CD4-positive, alpha-beta T cell (primary cell): ENCODE measurements at places on chromosomes 7 and 10.
A peak's percentile ranks its signal among the peaks of the same experiment; 100 is the strongest.

DNA sequence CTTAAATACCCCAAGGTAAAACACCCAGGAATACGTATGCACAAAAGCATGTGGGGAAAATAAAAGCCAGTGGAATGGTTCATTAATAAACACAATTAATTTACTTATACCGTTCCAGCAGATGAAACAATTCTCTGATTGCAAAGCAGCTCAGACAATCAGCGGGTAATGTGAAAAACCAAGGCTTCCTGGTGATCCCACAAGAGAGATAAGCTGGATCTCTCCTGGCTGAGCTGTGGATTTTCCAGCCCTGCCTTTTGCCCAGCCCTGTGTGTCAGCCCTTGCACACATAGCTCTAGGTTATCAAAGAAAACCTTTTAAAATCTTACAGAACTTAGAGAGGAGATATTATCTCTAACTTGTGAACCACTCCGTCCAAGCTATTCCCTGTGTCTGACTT, 1010.7 kb upstream of the AUTS2 start:
- DNase-seq, result no peak

DNA sequence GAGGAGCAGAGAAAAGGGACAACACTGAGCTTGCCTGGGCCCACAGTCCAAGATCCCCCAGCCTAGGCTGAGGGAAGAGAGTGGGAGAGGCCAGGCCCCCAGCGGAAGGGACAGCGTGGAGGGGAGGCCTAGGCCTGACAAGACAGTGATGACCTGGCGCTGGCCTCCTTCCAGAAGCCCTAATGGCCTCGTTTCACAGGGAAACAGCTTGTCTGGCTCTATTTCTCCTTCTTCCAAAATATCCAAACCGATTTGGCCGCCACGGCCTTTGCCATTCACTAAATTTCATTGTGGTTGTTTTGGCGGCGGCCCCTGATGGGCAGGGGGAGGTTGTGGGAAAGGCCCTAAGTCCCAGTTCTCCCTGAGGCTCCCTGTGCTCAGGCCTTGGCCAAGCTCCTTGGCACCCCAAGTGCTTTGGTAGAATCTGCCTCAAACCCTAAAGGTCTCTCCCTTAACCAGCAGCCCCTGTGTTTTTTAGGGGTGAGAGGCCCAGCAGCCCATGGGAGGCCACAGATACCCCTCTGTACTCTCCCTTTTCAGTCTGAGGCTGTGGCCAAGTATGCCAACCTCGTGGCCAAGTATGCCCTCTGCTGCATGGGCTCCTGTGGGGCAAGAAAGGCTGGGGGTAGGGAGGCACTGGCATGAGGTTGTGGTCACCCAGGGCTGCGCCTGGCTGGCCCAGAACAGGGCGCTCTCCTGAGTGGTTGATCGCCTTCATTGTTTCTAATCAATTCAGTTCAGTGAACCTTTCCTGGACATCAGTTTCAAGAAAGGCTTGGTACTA, 37.3 kb downstream of the PAX2 start:
- no peak for DNase-seq

DNA sequence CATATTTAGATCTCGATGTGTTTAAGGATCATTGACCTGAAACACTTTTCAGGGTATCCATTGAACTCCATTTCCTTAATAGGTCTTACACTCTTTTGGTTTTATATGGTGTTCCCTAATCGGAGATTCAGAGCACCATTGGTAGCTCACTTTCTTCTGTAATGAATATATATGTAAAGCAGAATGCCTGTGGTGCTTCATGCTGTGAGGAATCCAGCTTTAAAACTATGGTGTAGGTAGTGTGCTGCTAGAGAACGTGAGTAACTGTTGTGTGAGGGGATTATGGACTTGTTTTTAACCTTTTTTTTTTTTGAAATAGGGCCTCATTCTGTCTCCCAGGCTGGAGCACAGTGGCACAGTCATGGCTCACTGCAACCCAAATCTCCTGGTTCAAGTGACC, 376.9 kb upstream of the LRGUK start:
- DNase-seq, result no peak

DNA sequence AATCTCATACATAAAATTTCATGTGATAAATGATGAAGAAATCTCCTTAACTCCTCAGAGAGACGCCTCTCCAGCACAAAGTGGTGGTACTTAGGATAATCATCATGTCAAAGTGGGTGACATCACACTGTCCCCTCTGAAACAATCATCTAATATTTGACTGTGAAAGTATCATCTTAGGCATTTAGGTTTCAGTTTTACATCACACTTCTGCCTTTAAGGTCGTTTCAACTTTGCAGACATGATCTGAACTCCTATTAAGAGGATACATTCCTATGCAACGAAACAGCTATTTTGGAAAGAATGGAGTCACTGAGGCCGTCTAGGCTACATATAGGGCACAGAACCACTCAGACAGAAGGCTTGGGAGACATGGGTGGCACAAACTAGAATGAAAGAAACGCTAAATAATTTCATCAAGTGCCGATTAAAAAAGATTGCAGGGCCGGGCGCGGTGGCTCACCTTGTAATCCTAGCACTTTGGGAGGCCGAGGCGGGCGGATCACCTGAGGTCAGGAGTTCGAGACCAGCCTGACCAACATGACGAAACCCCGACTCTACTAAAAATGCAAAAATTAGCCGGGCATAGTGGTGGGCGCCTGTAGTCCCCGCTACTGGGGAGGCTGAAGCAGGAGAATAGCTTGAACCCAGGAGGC, 2.0 kb downstream of the VOPP1 start:
- DNase-seq, result no peak

DNA sequence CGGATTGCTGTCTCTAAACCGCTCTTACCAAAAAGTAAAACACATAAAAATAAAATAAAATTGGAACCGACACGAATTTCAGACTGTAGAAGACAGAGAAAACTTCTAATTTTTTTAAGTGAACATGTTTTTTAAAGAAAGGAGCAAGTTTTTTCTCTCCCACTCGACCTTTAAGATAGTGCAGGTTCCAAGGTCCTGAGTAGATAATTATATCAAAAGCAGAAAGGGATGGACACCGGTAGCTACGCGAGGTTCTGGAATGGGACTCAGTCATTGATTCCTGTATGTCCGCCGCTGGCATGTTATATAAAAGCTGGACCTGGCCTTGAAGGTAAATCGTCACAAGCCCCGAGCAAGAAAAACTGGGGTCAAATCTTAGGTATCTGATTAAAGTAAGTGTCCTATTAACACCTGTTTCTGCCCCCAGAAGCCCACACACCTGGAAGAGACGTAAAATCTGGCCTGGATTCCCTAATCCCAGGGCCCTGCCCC, 462 bp upstream of the CISD1 start:
- no peak for DNase-seq

DNA sequence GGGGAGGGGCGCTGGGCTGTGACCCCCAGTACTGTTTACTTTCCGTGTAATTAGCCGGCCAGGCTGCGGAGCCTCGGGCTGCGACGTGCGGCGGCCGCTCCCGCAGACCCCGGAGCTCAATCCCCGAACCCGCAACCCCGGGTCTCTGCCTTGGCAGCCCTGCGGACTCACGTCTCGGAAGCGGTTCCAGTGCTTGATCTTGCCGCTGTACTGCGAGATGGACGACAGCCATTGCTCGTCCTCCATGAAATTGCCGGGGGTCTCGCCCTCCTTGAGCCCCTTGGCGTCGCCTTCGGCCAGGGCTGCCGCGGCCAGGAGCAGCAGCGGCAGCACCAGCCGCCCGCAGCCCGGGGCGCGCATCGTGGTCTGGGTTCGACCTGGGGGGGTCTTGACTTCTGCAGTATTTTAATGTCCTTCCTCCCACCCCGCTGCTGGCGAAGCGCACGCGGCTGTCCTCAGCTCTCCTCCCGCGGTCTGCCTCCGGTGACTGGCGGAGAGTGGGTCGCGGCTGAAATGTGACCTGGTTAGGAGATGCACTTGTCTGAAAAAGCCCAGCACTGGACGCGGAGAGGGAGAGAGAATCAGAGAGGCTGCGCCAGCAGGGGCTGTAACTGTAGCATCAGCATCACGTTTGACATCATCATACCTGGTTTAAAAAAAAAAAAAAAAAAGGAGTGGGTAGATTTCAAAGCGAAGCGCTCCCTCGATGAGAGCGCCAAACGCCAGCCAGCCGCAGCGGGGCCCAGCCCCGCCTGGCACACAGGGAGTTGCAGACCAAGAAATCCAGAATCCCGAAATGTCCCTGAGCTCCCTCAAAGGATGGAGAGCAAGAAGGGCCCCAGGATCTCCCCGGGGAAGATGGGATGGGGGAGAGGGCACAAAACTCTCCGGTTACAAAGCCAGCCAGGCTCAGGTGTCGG, at the start of gene SPOCK2:
Gene SPOCK2 (minus strand): TSS at position 583 of the 920 bp plus-strand sequence. CDS start 223 bp downstream, at position 360.
- DNase-seq, result peak; percentile 70

DNA sequence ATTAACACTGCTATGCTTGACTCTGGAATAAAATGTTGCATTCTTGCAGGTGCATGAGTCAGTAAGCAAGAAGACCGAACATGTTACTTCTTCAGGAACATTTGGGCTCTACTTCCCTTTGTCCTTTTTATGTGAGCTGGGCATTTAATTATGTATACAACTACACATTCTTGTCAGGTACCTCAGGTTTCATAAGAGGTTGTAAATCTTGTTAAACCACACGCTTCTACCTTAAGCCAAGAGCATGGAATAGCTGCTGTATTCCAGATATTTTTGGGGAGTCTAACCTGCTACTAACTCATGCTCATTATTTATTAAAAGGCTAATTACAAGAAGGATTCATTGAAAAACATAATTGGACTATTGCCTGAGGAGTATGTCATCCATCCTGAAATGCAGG, 414.2 kb upstream of the KLF6 start:
- no peak for DNase-seq

DNA sequence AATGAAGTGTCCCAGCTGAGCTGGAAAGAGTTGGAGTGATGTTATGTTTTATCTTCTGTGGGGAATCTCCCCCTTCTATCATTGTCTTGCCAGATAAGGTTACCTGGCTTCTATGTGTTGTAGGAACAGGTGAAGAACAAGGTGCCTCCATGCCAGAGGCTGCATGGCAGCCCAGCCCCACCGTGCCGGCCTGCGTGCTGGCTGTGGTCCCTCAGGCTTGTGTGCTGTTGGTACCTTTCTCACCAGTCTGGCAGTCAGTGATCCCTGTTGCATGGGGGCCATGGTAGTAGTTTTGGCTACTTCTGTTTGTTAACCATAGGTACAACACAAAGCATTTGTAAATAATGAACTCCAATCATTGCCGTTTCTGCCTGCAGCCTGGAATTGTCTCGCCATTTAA, 37.9 kb downstream of the CCM2 start:
- no peak for DNase-seq

GRCh38 chr10:22466763-22467334, 121.6 kb downstream of the SPAG6 start:
- DNase-seq, result no peak

GRCh38 chr7:157397731-157398691, 61.2 kb downstream of the DNAJB6 start:
- no peak for DNase-seq

GRCh38 chr7:1241603-1242255, 9.1 kb downstream of the UNCX start:
- no peak for DNase-seq

GRCh38 chr10:48634984-48635557, 30.2 kb upstream of the ARHGAP22 start:
- no peak for DNase-seq

DNA sequence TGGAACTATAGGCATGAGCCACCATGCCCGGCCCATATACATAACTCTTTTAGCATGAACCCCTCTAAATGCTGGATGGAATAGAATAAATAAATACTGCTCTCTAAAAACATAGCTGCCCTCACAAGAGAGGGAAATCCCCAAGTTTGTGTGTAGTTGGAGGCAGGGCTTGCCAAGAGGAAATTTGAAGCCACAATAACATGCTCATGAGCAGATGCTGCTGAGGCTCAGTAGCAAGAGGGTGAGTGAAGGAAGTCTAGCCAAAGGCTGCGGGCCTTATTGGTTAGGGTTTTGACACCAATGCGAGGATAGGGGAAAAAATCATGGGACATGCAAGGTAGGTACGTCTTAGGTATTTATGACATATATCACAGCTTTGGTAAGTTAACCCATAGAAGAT, 17.3 kb downstream of the TPK1 start:
- DNase-seq, result peak; percentile 54

- no peak for DNase-seq
Observed at GRCh38 chr7:120311028-120311788, 38.2 kb downstream of the KCND2 start.
